Mesothelial cell of epicardium (in vitro differentiated cells): ENCODE measurements at places on chromosomes 16 and 17. TPM values are rescaled to one million over a fixed set of nuclear protein-coding genes. Genes with fewer than 3 reads are reported as not detected.

- DNase-seq = no peak
These were observed 16.5 kb upstream of the ZC3H18 start for GRCh38 chr16:88553739-88554138.

GRCh38 chr16:47779201-47780016 lies 318.3 kb downstream of the PHKB start:
- no peak for DNase-seq

GRCh38 chr17:58385359-58385899 lies 31.9 kb downstream of the RNF43 start:
- no peak for DNase-seq

DNA sequence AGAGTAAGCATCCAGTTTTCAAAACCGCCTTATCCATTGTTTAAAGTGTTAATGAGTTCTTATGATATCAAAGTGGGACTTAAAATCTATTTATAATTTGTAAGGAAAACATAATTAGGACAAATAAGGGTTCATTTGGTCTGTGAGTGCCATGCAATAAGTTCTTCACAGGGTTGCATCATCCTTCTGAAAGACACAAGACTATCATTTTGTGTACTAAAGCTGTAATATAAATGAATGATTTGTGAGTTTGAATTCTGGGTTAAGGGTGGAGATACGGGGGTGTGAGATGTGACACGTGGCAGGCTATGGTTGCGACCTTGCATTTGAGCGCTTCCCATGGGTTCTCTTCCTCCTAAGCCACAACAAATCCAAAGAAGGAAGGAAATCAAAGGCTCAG lies 6.8 kb downstream of the GAN start:
- no peak for DNase-seq

DNA sequence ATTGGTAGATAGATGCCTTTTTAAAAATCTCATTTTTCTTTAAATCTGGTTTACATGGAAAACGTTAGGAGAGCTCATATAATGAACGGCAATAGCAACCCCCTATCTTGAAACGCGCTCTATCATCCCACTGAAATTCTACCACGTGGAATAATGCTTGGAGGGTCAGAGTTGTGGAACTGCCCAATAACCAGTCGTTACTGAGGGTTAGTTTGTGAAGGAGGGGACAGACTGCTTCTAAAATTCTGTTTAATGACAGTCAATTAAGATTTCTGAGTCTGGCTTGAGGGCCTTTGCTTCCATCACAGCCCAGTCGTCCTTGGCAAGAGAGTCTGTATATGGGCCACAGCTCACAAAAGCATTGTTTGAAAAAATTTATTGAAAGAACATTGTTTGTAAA lies 482 bp downstream of the IRF8 start:
- DNase-seq = no peak

GRCh38 chr16:80084614-80085013 lies 456.2 kb upstream of the DYNLRB2 start:
- DNase-seq = peak; percentile 45

GRCh38 chr17:80740141-80740540 lies 195.5 kb downstream of the RPTOR start:
- no peak for DNase-seq

- no peak for DNase-seq
These were observed 14.7 kb upstream of the KLHL36 start for GRCh38 chr16:84633622-84634021.

- DNase-seq = no peak
These were observed 123.4 kb downstream of the ASIC2 start for GRCh38 chr17:33169580-33170285.

DNA sequence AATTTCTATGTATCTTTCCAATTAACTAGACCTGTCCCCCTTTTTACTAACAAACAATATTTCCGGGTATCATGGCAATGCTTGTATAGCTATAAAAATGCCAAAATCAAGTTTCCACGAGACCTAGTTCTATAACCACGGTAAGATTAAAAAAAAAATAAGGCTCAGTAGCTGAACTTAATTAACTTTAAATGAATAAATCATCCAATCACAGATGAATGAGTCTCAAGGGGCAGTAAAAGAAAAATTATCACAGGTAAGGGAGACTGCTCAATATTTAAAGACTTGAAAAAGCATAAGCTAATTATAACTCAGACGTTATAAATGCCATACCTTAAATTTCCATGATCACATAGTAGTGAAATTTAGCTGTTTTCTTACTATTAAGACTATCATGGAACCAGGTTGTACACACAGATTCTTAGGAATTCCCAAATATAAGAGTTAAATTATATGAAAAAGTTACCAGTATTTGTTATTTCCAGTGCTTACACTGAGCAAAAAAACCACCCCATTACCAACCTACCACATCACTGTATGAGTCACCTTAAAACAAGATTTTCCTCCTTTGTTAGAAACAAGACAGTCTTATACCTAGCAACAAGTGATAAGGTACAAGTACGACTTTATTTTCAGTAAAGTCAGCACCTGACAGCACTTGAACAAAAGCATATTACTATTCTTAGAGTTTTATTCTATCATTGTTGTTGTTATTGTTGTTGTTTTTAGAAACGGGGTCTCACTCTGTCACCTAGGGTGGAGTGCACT lies 20.6 kb downstream of the SSH2 start:
- no peak for DNase-seq

DNA sequence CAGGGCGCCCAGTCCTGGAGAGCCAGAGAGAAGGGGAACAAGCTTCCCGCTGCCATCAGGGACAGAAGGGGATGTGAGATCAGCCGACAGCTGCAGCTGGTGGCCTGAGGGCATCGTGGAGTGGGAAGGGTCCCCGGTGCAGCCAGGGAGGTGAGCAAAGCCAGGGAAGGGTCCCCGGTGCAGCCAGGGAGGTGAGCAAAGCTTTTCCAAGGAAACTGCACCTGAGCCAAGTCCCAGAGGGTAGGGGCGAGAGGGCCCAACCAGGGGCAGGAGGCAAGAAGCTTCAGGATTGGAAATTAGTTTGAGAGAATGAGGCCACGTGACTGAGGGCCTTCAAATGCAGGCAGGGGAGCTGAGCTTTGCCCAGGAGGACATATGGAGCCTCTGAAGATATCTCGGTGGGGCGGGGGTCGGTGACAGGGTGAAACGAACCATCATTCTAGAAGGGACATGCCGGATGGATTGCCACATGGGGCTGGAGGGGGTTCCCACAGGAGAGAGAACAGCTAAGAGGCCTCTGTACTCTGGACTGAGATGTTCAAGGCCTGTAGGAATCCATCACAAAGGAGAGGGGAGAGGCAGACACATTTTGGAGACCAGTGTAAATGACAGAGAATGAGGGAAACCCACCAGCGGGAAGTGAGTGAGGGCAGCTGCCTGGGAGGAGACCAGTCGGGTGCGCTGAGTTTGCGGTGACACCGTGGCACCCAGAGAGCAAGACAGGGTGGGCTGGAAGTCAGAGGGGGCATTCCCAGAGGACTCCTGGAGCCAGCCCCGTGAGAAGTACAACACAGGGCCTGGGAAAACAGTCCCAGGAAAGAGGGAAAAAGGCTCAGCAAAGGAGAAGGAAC lies 31.4 kb upstream of the RPH3AL start:
- DNase-seq = peak; percentile 42

DNA sequence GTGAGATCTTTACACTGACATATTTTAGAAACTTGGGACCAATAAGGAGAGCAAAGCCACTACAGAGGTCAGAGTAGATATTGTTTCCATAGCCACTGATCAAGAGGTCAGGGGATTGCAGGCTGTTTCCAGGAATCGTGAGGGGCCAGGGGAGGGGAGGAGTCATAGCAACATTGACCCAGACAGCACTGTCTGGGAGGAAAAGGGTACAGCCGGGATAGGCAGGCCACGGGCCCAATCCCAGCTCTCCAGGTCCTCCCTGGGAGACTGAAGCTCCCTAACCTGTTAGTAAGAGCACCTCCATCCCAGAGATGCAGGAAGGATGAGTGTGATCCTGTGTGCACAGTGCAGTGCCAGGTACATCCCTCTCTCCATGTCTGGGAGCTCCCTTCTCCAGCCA lies 48.5 kb upstream of the TMEM132E start:
- no peak for DNase-seq

GRCh38 chr16:2785101-2785991 lies 2.0 kb downstream of the PRSS33 start:
- DNase-seq = no peak

GRCh38 chr17:4220655-4221054 lies 43.1 kb downstream of the ANKFY1 start:
- DNase-seq = no peak

DNA sequence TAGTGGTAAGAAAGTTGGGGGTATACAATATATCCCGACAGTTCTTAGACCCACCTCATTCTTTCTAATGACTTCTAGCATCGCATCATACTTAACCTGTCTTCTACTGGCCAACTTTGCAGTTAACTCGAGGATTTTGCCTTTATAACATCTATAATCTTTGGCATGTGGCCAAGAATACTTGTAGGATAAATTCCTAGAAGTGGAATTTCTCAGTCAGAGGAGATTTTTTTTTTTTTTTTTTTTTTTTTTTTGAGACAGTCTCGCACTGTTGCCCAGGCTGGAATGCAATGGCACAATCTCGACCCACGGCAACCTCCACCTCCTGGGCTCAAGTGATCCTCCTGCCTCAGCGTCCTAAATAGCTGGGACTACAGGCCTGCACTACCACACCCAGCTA lies 253.5 kb downstream of the MRTFB start:
- no peak for DNase-seq

Gene RAB11FIP4
- total RNA-seq = 21.1 to 21.8 TPM (median 21.2 TPM) in 3 replicates

Gene RNFT1
- total RNA-seq = 18.5 to 21.6 TPM (median 20.4 TPM) in 3 replicates

Gene TNS4
- 0.07 TPM in 1 of 3 replicates, not detected in the others for total RNA-seq

Gene ZP2
- not detected in 3 replicates for total RNA-seq

Gene MPO
- not detected in 3 replicates for total RNA-seq
